NCI-H187 treated with DMSO at 0.1 percent for 48 hours (cell line): ENCODE measurements at places on chromosomes 12 and 14.

DNA sequence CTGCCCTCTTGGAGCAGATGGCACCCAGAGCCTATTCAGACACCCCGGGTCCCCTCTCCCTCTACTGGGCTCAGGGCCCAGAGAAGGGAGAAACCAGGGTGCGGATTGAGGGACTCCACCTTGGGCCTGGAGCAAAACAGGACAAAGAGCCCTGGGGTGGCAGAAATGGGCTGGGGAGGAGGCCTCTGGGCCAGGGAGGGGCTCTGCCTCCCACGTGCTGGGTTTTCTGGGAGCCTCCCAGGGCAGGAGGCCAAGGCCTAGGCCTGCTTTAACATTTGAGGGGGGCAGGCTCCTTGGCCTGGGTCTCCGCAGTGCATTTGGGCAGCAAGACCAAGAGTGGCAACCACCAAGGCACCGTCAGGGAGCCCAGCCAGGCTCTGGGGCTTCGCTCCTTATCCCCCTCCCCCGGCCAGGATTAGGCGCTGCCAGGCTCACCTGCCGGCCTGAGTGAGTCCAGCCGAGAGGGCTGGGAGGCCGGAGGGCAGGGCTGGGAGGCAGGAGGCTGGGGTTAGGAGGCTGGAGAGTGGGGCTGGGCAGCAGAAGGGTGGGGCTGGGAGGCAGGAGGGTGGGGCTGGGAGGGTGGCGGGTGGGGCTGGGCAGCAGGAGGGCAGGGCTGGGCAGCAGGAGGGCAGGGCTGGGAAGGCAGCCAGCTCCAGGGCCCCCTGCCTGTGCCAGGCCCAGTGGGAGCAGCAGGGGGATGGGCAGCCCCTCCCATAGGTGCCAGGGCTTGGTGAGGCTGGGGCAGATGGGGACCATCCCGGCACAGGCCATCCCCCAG, 101.8 kb upstream of the EIF5 start:
- DNase-seq: no peak

GRCh38 chr12:53078425-53079225, 565 bp downstream of the SPRYD3 start:
- DNase-seq: no peak

DNA sequence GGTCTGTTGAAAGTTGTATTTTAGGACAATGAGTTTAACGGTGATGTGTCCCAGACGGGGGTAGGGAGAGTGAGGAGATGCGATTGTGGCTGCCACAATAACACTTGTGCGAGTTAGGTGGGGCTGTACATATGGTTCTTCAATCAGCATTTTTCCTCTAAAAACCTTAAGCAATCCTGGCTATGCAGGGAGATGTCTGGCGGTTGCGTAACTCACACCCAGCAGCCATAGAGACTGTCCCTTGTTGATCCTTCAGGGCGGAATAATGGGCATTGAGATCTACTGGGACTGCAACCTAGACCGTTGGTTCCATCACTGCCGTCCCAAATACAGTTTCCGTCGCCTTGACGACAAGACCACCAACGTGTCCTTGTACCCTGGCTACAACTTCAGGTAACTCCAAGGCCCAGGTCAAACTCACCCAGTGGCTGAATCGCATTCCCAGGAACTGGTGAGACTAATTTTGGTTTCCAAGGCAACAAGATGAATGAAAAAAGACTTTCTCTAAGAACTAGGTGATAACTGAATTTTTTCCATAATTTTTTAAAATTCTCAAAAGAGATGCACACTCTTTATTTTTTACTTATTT, 34.6 kb downstream of the P2RX7 start:
- DNase-seq: no peak

GRCh38 chr12:121804417-121805111, 755 bp downstream of the SETD1B start:
- DNase-seq: no peak

GRCh38 chr14:100729982-100730381, 3.3 kb downstream of the DLK1 start:
- no peak for DNase-seq

DNA sequence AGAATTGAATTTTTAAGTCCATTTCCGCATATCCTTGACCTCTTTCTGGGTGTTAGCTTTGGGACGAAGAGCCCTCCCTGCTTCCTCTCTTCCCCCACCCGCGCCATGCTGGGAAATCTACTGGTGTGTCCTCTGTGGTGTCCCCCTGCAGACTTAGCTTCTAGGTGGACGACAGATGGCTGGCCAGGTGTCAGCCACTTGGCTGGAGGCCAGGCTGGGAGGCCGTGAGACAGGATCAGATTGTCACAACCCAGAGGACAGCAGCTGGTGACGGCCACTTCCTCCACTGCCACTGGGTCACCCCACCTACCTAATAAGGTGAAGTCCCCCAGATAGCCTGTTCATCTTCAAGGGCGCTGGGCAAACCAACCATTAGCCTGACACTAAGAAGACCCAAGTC, 13.3 kb upstream of the DTX1 start:
- no peak for DNase-seq

DNA sequence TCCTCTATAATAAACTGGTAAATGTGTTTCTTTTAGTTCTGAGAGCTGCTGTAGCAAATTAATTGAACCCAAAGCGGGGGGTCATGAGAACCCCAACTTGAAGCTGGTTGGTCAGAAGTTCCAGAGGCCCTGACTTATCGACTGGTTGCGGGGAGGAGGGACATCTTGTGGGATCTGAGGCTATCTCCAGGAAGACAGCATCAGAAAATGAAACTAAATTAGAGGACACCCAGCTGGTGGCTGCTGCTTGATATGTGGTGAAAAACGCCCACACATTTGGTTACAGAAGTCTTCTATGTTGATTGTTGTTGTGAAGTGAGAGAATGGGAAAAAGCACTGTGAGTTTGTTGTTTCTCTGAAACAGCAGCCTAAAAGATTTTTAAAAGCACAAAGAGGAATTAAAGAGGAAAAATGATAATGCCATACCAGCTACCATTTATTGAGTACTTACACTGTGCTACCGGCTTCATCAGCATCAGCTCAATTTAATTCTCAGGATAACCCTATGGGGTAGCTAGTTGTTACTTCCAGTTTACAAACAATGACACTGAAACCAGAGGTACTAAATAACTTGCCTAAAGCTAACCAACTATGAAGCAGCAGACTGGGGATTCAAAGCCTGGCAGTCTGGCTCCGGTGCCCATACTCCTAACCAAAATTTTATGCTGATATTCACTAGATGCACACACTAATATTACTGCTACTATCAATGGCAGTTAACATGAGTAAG, 24.3 kb downstream of the DDX24 start:
- no peak for DNase-seq

GRCh38 chr12:132328282-132329029, 933 bp downstream of the GALNT9 start:
- no peak for DNase-seq

- no peak for DNase-seq
Measured at GRCh38 chr12:77916276-77916675, 85.6 kb downstream of the NAV3 start.

DNA sequence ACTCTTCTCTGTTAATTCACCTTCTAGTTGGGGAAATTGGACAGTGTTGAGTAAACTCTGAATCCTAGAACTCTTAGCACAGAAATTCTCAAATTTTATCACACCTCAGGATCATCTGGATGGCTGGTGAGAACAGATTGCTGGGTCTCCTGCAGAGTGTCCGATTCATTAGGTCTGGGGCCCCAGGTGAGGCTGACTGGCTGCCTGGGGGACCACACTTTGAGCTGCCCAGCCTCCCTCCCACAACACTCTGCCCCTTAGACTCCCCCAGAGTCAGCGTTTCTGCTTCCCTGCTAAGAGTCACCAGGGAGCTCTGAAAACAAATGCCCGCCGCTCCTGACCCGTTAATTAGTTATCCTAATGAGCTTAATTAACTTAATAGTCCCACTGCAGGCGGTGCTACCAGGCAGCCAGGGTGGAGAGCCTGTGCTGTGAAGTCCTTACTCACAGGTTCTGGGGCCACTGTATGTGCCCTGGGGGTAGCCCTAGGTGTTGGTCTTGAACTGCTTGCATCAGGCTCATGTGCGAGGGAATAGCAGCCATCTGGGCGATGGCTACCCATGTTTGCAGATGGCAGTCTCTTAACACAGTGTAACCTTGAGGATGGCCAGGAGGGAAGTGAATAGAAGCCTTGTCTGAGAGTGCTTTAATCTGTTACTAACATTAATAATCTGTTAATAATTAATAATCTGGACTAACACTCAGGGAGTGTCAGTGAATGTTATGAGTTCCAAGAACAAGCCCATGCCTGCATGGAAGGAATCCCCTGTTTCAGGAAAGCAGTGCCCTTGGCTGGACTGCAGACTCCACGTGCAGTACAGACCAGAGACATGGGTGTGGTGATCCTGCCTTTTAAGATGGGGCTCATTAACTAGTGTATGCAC, 35.6 kb downstream of the AACS start:
- no peak for DNase-seq

- DNase-seq: no peak
Measured at GRCh38 chr12:108622921-108623514, 10.7 kb downstream of the SELPLG start.

DNA sequence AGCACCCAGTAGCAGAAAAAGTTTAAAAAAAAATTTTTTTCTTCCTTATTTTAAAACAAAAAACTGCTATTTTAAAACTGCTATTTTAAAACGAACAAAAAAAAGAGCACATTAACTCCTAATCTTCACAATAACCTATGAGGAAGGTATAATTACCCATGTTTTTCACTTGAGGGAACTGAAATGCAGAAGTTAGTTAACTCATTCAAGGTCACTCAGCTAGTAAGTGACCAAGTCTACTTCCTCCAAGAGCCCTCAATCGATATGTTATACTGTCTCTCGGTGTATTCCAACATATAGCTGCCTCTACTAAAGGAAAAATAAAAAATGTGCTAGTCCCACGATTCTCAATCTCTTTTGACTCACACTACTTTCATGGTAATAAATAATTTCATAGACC, 7.8 kb downstream of the RPAP3 start:
- no peak for DNase-seq

- no peak for DNase-seq
Measured at GRCh38 chr12:53427905-53428594, 4.4 kb downstream of the AMHR2 start.

- no peak for DNase-seq
Measured at GRCh38 chr12:38954238-38954873, 49.0 kb upstream of the CPNE8 start.

DNA sequence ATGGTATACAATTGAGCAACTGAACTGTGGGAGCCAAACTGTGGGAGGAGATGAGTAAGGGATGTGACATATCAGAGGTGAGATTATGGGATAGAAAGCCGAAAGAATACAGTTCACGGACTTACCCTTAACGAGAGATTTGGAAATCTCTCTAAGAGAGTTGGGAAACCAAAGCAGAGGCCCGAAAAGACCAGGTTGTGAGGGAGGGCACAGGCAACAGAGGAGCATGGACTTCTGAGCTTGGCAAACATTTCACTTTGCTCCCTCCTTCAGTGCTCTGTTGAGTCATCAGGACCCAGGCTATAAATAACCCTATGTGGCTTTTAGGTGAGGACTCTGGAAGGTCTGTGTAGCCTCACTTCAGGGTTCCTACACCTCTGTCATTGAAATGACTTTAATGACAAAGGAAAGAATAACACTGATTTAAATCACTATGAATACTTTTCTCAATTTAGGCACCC, 120.6 kb downstream of the TGFB3 start:
- no peak for DNase-seq

- no peak for DNase-seq
Measured at GRCh38 chr14:53147208-53147607, 5.9 kb downstream of the DDHD1 start.

- DNase-seq: no peak
Measured at GRCh38 chr12:66319266-66319954, 17.1 kb downstream of the HELB start.

DNA sequence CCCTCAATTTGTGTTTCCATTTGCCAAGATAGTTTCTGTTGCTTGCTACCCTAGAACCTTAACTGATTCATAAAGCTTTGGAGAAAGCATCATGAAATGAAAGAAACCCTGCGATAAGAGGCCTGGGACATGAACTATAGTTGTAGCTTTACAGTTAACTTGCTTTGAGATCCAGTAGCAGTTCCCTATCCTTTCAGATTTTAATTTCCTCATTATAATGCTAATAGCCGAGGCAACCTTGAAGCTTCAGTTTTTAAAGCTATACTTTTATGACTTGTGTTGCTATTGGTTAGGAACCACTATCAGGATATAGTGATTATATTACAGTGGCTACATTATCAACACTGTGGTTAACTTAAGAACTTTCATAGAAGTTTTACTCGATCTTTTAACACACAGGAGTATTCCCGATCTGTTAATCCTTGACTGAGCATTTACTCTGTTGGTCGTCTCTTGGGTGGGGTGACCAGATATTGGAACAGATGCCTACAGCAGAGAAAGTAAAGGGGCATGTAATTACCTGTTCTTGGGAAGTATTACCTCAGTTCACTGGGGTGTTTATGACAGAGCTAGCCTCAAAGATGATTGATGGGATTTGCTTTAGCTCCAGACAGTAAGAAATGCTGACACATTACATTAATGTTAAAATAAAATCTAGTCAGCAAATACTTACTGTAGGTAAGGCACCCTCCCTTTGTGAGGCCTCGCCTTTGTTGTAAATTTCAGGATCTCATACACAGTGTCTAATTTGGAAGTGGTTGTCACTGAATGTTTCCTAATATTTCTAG, 86.2 kb upstream of the CSRP2 start:
- no peak for DNase-seq

GRCh38 chr12:102920271-102920670, 3.2 kb upstream of the PAH start:
- no peak for DNase-seq

- no peak for DNase-seq
Measured at GRCh38 chr14:101808894-101809670, 47.6 kb downstream of the PPP2R5C start.

DNA sequence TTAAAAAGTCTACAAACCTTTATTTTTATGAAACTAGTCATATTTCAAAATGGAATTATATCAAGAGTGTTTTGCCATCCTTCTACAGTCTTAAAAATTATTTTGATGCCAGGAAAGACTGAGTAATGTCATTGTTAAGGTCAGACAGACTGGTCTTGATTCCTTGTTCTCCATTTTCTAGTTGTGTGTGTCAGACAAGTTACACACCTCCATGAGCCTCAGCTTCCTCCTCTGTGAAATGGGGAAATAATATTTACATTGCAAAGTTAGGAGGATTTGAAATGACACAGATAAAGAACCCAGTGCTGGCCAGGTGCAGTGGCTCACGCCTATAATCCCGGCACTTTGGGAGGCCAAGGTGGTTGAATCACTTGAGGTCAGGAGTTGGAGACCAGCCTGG, 47.4 kb upstream of the ELK3 start:
- DNase-seq: no peak

- DNase-seq: no peak
Measured at GRCh38 chr12:89417246-89417977, 65.1 kb upstream of the DUSP6 start.

DNA sequence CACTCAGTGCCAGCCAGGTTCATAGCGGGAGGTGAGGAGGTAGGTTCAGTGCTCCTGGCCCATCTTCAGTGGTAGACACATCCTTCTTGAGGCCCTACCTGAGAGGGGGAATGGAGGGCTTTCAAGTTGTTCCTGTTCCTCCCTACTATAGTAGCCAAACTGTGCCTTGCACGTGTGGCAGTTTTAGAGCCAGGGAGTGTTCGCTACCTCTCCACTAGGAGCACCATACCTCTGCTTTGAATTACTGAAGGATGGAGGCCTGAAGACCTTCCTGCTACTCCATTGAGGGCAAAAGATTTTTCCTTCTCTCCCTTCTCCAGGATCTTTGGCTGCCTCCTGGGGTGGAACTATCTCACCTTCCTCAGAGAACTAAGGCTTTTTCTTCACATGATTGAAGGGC, 5.9 kb upstream of the ALG10 start:
- DNase-seq: no peak

GRCh38 chr14:91255026-91255695, 10.7 kb upstream of the GPR68 start:
- no peak for DNase-seq

- no peak for DNase-seq
Measured at GRCh38 chr14:76639606-76640229, 121.5 kb upstream of the VASH1 start.
